EL (cell line): ENCODE measurements at places on chromosomes 2 and 18.

DNA sequence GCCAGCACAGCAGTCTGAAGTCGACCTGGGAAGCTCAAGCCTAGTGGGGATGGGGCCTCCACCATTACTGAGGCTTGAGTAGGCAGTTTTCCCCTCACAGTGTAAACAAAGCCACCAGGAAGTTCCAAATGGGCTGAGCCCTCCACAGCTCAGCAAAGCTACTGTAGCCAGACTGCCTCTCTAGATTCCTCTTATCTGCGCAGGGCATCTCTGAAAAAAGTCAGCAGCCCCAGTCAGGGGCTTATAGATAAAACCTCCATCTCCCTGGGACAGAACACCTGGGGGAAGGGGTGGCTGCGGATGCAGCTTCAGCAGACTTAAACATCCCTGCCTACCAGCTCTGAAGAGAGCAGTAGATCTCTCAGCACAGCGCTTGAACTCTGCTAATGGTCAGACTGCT lies 218.4 kb upstream of the VRK2 start:
- DNase-seq, result no peak

GRCh38 chr18:74652392-74652988 lies 54.8 kb downstream of the ZNF407 start:
- DNase-seq, result peak; percentile 47

DNA sequence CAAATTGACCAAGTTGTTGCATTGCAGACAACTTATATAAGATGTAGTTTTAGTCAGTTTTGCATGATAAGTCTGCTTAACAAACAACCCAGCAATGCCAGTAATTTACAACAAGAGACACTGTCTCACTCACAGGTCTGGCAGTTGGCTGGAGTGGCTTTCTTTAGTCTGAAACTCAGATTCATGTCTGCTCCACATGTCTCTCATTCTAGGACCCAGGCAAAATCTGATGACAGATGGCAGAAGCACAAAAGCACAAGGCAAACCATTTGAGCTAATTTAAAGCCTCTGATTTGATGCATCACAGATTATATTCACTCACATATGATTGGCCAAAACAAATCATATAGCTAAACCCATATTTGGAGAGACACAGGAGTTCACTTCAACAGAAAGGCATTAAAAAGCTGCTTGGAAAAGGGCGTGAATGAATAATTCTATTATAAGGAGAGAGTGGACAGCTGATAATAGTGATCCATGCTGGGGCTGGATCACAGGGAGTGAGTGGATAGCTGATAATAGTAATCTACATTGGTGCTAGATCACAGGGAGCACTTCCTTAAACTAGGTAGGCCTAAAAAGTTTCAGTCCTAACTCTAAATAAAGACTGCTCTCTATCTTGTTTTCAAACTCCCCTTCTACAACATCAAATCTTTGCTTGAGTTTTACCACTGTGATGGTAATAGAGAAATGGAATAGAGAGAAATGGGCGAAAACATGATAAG lies 593.2 kb upstream of the ZNF804A start:
- DNase-seq, result no peak

GRCh38 chr2:204012072-204012653 lies 75.6 kb downstream of the ICOS start:
- DNase-seq, result peak; percentile 30

- no peak for DNase-seq
Observed at GRCh38 chr2:20370191-20370590, 19.5 kb upstream of the PUM2 start.

DNA sequence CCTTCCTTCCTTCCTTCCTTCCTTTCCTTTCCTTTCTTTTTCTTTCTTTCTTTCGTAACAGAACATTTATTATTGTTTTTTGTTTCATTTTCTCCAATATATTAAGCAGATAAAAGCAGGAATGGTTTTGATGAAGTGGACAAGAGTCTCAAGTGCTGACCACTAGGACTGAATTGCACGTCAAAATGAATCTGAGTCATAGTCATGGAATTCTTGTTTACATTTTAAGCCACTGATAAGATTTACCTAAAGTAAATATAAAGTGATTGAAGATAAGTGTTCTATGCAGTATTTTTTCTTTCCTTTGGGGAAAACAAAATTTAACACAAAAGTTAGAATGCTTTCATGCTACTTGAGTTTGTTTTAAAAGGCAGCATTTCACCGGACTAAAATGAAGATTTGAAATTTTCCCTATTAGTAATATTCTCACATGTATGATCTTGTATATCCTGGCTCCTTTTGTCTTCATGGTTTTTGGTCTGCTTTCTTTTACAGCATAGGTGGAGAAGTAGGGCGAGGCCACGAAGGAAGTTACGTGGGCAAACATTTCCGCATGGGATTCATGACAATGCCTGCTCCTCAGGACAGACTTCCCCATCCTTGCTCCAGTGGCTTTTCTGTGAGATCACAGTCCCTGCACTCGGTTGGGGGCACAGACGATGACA lies 113.5 kb downstream of the NYAP2 start:
- peak; percentile 71 for DNase-seq

- DNase-seq, result no peak
Observed at GRCh38 chr2:40287773-40288172, 164.1 kb downstream of the SLC8A1 start.

DNA sequence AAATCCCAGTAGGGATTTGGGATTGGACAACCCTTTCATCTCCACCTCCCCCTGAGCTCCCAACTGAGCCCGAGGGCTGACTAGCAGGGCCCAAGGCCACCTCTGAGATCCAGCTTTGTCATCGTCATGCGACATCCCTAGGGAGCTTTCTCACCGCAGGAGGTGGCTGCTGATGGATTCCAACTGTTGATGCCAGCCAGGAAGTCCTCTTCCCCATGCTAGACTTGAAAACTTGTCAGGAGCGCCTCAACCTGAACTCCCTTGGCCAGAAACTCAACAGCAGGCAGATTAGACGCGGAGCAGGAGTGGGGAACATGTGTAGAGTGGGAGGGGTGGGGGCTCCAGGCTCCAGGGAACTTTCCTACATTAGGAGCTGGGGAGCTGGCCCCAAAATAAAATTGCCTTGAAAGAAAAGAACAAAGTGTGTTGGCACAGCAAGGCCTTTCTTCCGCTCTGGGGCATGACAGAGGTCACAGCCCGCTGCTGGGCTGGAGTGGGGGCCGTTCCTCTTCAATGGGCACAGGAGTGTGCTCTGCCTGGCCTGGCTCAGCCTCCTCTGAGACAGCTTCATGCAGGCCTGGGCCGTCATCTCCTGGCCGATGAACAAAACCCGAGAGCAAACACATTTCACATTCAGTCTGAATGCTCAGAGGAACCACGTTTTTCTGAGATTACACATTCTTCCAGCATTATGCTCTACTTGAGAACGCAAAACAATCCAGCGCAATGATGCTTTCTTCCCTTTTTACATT lies 34.5 kb downstream of the EMILIN2 start:
- DNase-seq, result peak; percentile 88

- no peak for DNase-seq
Observed at GRCh38 chr2:127514485-127514884, 11.8 kb downstream of the IWS1 start.

- no peak for DNase-seq
Observed at GRCh38 chr2:197717863-197718262, 12.7 kb downstream of the MARS2 start.

DNA sequence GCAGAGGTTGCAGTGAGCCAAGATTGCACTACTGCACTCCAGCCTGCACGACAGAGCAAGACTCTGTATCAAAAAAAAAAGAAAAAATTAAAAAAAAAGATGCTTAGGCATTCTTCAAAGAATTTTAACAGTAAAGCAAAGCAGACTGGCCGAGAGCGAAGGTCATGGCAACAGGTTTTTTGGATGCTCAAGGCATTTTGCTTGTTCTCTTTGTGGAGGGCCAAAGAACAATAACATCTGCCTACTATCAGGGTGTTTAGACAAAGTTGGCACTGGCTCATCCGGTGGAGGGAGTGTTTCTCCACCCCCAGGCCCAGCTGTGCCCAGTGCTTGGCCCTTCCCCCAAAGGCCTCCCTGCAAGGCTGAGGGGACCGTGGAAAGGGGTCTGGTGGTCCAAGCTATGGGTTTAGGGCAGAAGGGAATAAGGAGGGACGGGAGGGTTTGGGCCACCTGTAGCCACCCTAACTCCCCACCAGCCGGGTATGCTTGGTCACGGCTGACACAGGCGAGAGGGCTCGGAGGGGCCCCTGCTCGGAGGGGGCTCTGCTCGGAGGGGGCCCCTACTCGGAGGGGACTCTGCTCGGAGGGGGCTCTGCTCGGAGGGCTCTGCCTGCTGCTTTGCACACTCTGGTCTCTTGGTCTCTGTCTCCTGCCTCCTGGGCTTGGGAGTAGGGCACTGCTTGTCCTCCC lies 26.7 kb upstream of the ALLC start:
- no peak for DNase-seq

DNA sequence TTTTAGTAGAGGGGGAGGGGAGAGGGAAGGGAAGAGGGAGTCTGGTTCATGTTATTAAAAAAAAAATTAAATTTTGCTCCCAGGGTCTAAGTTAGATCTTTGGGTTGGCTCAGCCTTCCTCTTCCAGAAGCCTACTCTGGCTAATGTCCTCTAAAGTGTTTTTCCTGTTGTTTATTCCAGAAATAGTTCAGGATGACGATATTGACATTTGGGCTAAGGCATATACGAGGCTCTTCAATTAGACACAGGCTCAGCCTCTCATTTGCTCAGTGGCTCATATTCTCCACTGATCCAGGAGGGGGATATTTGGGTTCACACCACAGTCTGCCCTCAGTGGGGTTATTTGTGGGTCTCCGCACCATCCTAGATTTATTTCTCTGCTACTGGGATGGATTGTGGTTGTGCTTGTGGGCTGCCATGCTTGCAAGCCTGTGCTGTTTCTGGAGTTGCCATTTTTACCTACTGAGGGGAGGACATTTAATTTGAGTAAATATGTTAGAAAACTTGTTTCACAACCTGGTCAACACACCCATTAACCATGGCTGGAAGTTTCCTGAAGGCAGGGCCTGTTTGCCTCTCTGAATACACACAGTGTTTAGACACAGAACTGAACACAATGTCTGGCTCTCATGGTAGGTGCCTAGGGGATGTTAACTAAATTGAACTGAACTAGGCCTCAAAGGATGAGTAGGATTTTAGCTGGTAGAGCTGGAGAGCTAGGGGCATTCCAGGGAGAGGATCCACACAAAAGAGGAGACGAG lies 257.5 kb upstream of the EPAS1 start:
- no peak for DNase-seq

- no peak for DNase-seq
Observed at GRCh38 chr18:63283305-63284094, 36.1 kb downstream of the BCL2 start.

GRCh38 chr2:134052173-134052572 lies 201.7 kb upstream of the MGAT5 start:
- DNase-seq, result no peak

DNA sequence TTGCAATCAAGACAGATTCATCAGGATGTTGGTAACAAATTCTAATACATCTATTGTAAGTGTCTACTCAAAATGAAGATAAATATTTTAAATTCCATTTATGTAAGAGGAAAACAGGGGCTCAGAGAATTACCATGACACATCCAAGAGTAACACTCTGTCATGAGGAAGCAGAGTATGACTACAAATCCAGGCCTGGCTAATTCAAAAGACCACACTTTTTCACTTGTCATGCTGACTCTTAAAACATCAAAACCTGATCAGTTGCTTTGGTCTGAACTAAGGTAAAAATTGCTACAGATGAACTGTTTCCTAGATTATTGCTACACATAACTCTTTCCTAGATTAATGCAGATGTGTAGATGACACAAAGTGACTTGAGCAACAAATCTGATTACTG lies 880.6 kb downstream of the TSN start:
- peak; percentile 55 for DNase-seq

DNA sequence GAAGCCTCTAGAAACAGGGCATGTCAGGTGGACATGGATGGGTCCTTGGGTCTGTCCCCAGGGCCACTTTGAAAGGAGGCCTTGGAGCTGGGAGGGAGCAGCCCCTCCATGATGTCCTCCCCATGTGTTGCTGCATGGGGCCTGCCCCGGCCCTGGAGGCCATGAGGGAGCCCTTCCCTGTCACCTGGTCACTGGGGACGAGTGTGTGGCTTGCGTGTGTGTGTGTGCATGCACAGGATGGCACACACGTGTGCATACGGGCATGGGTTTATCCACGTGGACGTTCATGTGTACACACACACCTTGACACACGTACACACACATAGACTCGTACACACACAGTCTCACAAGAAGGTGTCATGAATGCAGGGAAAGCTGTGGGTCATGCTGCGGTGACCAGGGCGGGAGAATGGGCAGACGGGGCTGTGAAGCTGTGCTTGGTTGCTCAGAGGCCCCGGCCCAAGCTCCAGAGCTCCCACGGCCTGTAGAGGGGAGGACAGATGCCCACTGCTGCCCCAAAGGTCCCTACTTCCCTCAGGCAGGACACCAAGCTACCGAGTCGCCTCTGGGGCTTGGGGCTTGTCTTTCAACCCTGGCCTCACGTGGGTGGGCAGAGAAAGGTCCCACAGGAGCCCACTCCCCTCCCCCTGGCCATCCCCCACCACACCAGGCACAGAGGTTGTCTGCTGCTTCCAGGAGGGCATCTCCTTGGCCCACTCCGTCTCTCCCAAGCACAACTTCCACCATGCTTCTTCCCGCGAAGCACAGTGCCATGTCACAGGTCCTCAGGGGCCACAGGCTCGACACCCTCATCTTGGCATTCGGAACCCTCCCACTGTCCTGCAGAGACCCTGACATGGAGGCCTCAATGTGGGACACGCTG lies 42.3 kb upstream of the GPC1 start:
- DNase-seq, result no peak

DNA sequence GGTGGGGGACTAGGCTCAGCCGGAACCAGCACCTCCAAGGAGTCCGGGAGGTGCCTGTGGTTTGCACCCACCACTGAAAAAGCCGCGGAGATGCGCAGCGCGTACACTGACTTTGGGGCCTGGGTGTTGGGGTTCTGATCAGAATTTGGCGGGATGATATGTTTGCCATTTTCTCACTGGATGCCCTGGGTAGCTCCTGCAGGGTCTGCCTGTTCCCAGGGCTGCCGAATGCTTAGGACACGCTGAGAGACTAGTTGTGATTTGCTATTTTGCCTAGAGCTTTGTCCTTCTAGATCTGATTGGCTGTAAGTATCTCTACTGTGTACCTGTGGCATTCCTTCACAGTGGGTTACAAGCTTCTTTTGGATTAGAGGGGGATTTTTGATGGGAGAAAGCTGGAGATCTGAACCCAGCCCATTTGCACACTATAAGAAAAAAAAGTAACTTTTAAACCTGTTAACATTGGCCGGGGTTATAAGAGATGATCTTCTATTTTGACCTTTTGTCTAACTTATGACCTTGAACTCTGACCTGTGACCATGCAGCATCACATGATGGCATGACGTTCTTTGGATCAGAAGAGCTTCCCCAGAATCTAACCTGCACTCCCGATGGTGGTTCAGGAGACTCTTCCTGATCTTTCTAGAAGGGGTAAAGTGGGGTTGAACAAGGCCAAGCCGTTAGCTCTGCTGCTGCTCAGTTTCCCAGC lies 1.6 kb downstream of the KCNE4 start:
- DNase-seq, result no peak

DNA sequence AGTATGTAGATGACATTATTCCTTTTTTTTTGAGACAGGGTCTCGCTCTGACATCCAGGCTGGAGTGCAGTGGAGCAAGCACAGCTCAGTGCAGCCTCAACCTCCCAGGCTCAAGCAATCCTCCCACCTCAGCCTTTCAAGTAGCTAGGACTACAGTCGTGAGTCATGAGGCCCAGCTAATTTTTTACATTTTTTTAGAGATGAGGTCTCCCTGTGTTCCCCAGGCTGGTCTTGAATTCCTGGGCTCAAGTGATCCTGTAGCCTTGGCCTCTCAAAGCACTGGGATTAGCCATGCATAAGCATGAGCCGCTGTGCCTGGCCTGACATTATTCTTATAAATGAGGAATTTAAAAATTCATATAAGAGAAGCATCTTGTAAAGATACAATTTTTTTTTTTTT lies 86.9 kb downstream of the FAM117B start:
- DNase-seq, result peak; percentile 81
